ENCODE measurements at places on chromosomes 1 and 21. TPM values are rescaled to one million over a fixed set of nuclear protein-coding genes. Genes with fewer than 3 reads are reported as not detected.

Gene MIS18A
- 7.1 TPM for total RNA-seq

Gene VWA5B1
- total RNA-seq = 0.15 TPM

- no peaks in the 10 kb centered on the region for H3K27me3 ChIP-seq
- H3K27ac ChIP-seq = no peak overlapping the region
- DNase-seq = no peak
- no peaks in the 10 kb centered on the region for H3K36me3 ChIP-seq
- H3K4me1 ChIP-seq = no peaks in the 10 kb centered on the region
Measured at GRCh38 chr1:96973605-96974004, 252.0 kb downstream of the PTBP2 start.

DNA sequence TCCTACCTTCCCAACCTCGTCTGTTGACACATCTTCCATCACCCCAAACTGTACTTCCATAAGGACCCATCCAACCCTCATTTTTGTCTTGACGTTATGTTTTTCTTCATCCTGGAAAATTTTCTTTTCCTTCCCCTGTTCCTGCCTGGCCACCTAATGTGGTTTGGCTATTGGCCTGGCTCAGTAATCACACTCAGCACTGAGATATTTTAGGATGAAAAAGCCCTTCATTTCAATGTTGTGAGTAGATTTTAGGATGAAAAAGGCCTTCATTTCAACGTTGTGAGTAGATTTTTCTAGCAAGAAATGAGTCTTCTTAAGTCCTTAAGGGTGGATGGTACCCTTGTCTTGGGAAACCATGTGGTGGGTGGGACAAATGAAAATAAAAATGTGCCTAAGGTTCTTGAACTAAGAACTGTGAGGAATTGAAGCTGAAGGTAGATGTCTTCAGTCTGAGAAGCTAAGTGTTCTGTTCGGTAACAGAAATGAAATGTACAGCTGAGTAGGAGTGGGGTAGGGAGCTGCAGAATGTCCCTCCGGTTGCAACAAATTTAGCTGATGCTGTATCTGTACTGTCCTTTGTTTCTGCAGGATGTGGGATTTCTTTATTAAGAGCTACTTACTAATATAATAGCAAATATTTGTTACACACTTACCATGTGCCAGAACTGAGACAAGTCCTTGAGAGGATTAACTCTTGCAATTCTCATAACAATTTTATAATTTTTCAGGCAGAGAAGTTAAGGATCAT is 36.1 kb downstream of the DNTTIP2 start:
- no peak overlapping the region for H3K4me3 ChIP-seq
- no peak for DNase-seq
- H3K27ac ChIP-seq = no peak overlapping the region
- no peaks in the 10 kb centered on the region for H3K27me3 ChIP-seq
- H3K4me1 ChIP-seq = peaks cover 11% of the 10 kb centered on the region

Gene CELA3A
- not detected for total RNA-seq

DNA sequence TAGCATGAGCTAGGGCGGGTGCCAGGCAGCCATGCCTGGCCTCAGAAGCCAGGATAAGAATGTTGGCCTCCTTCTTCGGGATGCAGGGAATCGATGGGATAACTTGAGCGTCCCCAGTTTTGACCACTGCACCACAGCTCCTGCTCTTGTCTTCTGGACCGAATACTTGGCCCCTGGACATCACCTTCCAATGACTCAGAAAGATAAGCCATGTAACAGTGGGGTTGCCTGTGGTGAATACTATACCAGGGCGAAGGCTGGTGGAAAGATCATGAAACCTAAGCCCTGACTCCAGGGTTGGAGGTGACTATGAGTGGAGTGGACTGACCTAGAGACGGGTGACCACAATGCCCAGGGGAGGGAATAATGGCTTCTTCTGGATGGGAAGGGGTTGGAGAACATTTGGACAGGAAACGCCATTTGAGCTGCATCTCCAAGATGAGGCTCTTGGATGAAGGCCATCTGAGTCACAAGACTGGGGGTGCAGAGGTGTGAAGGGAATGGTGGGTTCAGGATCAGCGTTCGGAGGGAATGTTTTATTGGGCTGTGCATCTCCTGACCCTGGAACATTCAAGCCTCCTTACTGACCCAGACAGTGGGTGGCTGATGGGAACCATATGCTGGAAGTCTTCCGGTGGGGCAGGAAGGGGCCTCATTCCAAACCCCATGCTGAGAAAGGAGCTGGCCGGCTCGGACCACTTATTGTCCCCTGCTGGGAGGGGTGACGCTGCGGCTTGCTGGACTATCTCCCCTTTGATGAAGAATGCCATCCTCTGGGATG is 18.5 kb upstream of the KCNE2 start:
- no peaks in the 10 kb centered on the region for H3K27me3 ChIP-seq
- peak overlapping the region; percentile 28 for H3K27ac ChIP-seq
- H3K36me3 ChIP-seq = no peaks in the 10 kb centered on the region
- peaks cover 9% of the 10 kb centered on the region for H3K4me1 ChIP-seq
- DNase-seq = no peak

DNA sequence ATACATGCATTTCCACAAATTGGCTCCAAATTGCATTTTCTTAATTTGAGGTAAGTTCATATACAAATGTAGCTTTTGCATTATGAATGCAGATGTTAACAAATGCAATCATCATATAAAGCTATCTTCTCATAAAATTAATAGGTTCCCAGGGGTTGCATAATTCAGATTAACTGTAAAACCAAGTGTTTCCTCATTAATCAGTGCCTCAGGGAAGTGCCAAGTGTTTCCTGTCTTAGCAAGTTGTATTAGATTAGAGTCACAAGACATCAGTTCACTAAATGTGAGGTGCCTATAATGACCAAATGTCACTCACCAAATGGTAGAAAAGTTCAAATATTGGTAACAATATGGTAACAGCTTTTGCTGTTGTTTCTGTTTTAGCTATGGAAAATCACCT is 140.8 kb downstream of the PTGER3 start:
- no peaks in the 10 kb centered on the region for H3K4me1 ChIP-seq
- no peaks in the 10 kb centered on the region for H3K27me3 ChIP-seq
- no peaks in the 10 kb centered on the region for H3K36me3 ChIP-seq
- no peak overlapping the region for H3K4me3 ChIP-seq

DNA sequence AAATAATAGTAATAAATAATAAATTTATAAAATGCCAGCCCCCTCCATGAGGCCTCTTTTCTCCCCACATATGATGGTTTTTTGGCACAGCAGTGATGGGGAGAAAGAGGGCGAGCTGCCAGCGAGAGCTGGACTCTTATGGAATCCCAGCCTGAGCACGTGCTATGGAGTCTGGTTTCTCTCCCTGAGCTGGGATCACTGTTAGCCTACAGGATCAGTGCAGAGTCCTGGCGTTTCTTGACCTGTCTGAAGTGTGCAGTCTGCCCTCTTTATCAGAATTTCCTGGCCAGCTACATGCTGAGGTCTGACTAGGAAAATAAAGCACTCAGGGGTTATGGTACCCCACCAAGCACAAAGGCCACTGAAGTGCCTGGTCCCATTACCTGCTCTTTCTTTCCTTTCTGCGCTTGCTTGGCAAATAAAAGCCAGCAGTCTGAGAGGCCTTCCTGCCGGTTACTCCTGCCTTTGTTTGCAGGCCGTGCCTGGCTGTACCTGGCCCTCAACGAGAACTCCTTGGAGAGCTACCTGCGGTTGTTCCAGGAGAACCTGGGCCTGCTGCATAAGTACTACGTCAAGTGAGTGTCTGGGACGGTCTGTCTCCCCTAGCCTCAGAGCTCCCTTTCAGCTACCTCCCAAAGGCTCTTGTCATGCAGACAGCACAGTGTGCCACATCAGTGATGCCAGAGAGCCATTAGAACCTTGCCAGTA is 18.5 kb upstream of the SLC25A34 start:
- no peak for DNase-seq
- H3K4me1 ChIP-seq = peaks cover 8% of the 10 kb centered on the region
- no peaks in the 10 kb centered on the region for H3K27me3 ChIP-seq
- no peak overlapping the region for H3K4me3 ChIP-seq
- H3K27ac ChIP-seq = peak overlapping the region; percentile 42

DNA sequence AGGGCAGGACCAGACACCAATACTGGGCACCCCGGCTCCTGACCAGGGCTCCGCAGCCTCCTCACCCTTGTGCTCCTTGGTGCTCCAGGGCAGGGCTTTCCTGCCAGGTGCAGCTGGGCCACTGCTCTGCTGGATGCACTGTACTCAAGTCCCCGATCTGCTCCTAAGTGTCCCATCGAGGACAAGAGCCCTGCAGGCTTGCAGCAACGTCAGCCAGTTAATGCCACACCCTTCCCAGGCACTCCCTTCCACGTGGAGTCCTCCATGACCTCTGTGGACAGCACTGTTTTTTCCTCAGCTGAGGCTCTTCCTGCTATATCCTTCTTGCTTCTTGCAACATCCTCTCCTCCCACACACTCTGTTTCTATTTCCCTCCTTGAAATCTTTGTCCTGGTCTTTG is 94.0 kb upstream of the NGF start:
- H3K4me1 ChIP-seq = no peaks in the 10 kb centered on the region
- no peak overlapping the region for H3K27ac ChIP-seq
- DNase-seq = peak; percentile 49
- H3K27me3 ChIP-seq = no peaks in the 10 kb centered on the region
- no peaks in the 10 kb centered on the region for H3K36me3 ChIP-seq

Gene CD1D
- total RNA-seq = 3.6 TPM

DNA sequence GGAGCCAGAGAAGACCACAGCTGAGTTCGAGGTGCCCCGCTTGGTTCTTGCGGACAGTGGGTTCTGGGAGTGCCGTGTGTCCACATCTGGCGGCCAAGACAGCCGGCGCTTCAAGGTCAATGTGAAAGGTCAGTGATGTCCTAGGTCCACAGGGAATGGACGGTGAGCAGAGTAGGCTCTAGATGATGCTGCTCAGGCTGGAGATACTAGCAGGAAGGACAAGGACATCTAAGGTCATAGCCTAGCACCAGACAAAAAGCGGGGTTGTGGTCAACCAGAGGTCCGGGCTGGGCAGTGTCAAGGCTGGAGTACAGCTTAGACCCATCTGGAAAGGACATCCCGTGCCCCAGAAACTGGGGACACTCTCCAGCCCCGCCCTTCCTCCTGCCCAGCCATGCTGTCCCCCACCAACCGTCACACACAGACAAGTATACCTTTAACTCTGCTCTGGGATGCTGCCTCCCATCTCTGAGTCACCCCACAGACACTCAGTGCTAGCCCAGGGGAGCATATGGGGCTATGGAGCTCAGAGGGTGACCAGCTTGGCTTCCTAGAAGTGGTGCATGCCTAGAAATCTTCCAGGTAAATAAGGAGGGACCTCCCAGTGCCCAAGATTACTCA is 8.7 kb downstream of the TIE1 start:
- no peaks in the 10 kb centered on the region for H3K27me3 ChIP-seq
- H3K36me3 ChIP-seq = peaks cover 28% of the 10 kb centered on the region
- H3K4me3 ChIP-seq = no peak overlapping the region
- H3K27ac ChIP-seq = no peak overlapping the region
- no peaks in the 10 kb centered on the region for H3K4me1 ChIP-seq

DNA sequence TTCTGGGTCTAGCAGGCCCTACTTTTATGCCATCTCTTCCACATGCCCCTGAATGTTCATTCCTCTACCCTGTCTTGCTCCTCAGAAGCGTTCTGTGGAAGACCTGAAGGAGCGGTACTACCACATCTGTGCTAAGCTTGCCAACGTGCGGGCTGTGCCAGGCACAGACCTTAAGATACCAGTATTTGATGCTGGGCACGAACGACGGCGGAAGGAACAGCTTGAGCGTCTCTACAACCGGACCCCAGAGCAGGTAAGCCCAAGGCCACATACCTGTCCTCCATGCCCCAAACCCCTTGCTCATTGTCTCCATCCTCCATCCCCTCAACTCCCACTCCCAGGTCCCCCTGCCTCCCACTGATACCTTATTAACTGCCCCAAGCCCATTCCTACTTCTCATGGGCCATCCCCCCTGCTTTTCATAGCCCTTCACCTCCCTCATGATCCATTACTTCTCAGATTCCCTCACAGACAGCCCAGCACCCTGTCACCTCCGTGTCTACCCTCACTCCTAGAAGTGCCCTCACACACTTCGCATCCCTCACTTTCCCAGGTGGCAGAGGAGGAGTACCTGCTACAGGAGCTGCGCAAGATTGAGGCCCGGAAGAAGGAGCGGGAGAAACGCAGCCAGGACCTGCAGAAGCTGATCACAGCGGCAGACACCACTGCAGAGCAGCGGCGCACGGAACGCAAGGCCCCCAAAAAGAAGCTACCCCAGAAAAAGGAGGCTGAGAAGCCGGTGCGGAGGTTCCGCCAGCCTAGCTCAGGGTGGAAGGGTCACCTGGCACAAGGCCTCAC is 5.4 kb downstream of the DMAP1 start:
- no peak overlapping the region for H3K4me3 ChIP-seq
- H3K27me3 ChIP-seq = no peaks in the 10 kb centered on the region
- DNase-seq = no peak
- H3K36me3 ChIP-seq = no peaks in the 10 kb centered on the region

Gene UBASH3A
- 0.67 TPM for total RNA-seq

Gene CSMD2
- 0.52 TPM for total RNA-seq

Gene CRYBG2
- 2.0 TPM for total RNA-seq

Gene XCL2
- total RNA-seq = not detected

DNA sequence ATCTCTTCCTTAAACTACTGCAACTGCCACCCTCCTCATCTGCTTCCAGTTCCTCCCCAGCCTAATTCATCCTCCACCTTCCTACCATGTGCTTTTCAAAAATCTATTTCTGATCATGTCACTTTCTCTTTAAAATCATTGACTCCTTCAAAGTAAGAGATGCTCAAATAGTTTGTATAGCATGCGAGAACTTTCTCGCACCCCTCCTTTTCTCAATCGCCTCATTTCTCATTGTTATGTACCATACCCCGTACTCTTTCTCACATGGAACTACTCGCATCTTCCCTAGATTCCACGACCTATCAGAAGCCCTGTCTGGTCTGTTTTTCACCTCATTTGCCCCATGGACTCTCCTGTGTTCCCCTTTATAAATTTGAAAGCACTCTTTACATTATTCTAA is 238.2 kb downstream of the NRIP1 start:
- H3K4me1 ChIP-seq = no peaks in the 10 kb centered on the region
- no peaks in the 10 kb centered on the region for H3K36me3 ChIP-seq
- DNase-seq = no peak
- H3K27me3 ChIP-seq = no peaks in the 10 kb centered on the region
- no peak overlapping the region for H3K4me3 ChIP-seq

Gene KCNK1
- 13.5 TPM for total RNA-seq

Gene PHGDH
- total RNA-seq = 31.9 TPM

- no peak overlapping the region for H3K4me3 ChIP-seq
- DNase-seq = peak; percentile 72
- H3K27ac ChIP-seq = no peak overlapping the region
- H3K27me3 ChIP-seq = no peaks in the 10 kb centered on the region
- no peaks in the 10 kb centered on the region for H3K4me1 ChIP-seq
Measured at GRCh38 chr1:88519156-88519555, 164.9 kb upstream of the PKN2 start.

DNA sequence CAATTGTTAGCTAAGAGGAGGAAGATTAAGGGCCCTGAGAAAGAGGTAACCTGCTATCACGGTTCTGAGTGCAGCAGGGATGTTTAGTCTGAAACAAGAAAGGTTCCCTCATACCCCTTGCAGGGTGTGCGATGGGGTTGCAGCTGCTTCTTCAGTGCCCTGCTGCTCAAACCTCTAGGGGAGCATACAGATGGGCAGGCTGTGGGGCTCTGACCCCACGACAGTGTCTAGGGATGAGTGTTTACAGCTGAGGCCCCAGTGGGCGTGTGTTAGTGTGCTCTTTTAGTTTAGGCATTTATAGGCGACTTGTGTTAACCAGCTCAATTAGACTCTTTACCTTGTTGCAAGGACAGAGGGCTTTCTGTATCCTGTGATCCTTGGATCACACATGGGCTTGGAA is 41.3 kb upstream of the PLA2G5 start:
- no peak overlapping the region for H3K27ac ChIP-seq
- no peak for DNase-seq
- H3K27me3 ChIP-seq = peaks cover 14% of the 10 kb centered on the region
- H3K4me1 ChIP-seq = no peaks in the 10 kb centered on the region
- H3K4me3 ChIP-seq = no peak overlapping the region

Data from left lung (tissue), 14 donors.